CD4-positive, alpha-beta memory T cell (primary cell): ENCODE measurements at places on chromosomes 12 and 14. TPM values are rescaled to one million over a fixed set of nuclear protein-coding genes. Genes with fewer than 3 reads are reported as not detected.

SERPINA10 gene
- total RNA-seq: not detected

FAR2 gene
- total RNA-seq: 6.2 TPM

DNA sequence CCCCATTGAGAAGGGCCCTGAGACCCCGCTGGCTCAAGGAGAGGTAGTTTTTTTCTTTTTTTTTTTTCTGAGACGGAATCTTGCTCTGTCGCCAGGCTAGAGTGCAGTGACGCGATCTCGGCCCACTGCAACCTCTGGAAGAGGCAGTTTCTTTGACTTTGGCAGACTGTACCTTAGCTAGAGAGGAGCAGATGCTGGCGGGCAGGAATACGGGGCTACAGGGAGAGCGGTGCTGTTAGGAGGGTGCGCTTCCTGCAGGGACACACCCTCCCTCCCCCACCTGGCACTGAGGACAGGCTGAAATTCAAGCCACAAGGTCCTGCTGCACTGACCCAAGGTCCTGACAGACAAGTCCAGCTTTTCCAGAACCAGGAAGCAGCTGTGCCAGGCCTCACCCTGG lies 32.2 kb upstream of the NUDT14 start:
- peaks cover 9% of the 10 kb centered on the region for H3K36me3 ChIP-seq
- DNase-seq: no peak
- no peak overlapping the region for H3K4me3 ChIP-seq
- H3K4me1 ChIP-seq: no peaks in the 10 kb centered on the region
- no peaks in the 10 kb centered on the region for H3K27me3 ChIP-seq

TTC7B gene
- total RNA-seq: 1.5 TPM

DNA sequence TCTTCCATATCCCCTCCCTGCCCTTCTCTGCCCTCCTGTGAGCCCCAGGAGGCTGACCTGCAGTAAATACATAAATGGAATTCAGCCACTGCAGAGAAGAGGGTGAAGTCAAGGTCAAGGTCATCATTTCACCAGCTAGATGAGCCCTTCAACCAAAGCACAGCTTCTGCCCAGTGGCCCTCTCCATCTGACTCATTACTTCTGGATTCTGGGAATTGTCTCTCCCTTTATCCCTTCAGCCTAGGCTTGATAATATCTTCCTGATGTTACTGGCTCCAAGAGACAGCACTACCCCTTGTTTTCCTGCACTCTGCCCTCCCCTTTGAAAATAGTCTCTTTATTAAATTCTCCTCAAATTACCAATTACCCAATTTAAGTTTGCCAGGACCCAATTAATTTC lies 64.5 kb downstream of the TTC9 start:
- no peak overlapping the region for H3K4me3 ChIP-seq
- H3K4me1 ChIP-seq: no peaks in the 10 kb centered on the region
- H3K27ac ChIP-seq: no peak overlapping the region
